ENCODE measurements at places on chromosomes 5 and 9.
A peak's percentile ranks its signal among the peaks of the same experiment; 100 is the strongest.

- DNase-seq = peak; percentile 79
Measured at GRCh38 chr5:149030392-149030791, 32.5 kb downstream of the SH3TC2 start.

DNA sequence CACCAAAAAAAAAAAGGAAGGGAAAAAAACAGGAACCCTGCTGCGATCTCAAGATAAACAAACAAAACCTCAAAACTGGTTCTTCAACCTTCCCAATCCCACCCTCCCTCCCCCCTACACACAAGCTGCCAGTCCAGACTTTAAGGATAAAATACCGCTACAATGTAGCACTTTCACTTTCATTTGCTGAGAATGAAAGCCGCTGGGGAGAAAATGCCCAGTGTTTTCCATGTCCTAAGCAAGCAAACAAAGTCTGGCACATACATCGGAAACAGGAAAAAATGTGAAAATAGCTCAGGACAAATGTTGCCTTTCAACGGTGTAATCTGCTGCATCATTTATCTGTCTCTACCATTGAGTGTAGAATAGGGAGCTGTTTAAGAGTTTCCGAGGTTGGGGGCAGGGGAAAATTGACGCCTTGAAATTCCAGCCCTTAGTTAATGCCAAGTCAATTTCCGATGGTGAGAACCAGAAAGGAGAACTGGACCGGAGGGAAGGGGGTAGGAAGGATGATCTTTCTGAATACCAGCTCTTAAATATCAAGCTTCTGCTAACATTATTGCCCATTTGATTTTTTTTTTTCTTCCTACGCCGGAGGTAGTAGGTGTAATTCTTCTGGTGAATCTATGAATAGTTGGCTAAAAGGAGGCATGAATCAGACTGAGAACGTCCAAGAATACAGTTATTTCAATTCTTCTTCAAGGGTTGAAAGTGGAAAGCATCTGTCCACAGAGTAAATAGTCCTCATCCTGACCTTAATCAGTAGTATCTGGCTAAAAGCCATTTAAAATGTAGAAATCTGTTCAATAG lies 1.2 kb upstream of the ADAMTS6 start:
- DNase-seq = peak; percentile 86

GRCh38 chr9:24036459-24036858 lies 210.4 kb upstream of the ELAVL2 start:
- no peak for DNase-seq

GRCh38 chr5:146169076-146169475 lies 13.4 kb downstream of the LARS1 start:
- DNase-seq = no peak

DNA sequence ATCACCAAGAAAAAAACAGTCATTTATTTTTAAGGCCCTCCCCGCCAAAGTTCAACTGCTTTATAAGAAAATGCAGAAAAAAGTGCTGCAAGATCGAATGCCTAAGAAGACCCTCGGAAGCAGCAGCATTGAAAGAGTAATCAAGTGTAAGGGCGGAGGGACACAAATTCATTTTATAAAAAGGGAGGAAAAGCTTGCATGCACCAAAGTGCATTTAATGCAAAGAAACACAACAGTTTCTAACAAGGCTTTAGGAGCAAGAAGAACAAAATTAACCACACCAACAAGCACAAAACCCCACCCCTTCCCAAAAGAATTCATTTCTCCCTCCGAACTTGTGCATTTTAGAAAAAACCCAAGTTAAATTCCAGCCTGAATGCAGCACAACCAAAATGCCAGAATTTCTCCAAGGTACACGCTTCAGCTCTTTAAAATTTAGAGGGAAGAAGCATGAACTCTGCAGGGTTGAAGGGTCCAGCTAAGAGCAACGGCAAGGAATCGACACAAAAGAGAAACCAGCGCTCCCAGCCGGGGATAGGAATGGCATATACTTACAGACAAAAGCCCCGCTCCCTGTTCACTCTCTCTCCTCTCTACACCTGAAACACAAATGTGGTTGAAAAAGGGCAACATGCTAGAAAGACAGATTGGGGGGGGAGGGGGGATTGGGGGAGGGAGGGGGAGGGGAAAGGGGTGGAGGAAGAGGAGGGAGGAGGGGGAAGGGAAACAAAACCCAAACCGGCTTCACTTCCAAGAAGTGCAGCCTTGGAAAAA lies at the start of gene NREP:
Gene NREP, minus strand, starts transcription at position 614 of the 774 bp plus-strand sequence. CDS start 1,422 bp downstream, outside the sequence.
- DNase-seq = no peak

Data from astrocyte of the spinal cord (primary cell).